Amygdala (tissue), 56 donors: ENCODE measurements at places on chromosomes 1 and 21.

- no peak for DNase-seq
Measured at GRCh38 chr1:109767637-109768334, 4.1 kb upstream of the EPS8L3 start.

DNA sequence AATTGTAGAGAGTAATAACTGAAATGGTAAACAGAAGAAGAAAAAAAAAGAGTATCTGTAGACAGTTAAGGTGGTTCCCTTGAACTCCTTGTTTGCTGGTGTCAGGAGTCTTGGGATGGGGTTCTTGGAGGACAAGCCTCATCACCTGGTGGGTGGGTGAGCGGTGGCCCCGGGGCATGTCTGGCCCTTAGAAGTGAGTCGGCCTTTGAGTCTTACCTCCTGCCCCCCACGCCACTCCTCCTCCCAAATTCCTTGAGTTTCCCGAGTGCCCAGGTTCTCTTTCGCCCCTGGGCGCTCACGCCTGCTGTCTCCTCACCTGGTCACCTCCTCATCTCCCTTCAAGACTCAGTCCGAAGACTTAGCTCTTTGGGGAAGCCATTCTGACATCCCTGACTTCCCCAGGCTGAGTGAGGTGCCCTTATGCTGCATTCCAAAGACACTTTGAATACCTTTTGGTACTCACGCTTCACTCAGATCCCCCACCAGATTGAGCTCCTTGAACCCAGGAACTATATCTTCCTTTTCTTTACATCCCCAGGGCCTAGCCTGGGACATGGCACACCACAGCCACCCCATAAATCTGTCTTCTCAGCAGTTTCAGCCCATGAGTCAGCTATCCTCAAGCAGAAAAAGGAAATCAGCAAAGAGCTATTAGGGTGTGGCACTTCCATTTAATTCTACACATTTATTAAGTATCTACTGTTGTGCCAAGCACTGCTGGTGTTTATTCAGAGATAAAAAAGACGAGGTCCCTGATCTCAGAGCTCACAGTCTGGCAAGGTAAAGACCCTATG, 13.5 kb upstream of the IKBKE start:
- DNase-seq: no peak

GRCh38 chr1:15969321-15969880, 6.5 kb downstream of the ZBTB17 start:
- DNase-seq: no peak

DNA sequence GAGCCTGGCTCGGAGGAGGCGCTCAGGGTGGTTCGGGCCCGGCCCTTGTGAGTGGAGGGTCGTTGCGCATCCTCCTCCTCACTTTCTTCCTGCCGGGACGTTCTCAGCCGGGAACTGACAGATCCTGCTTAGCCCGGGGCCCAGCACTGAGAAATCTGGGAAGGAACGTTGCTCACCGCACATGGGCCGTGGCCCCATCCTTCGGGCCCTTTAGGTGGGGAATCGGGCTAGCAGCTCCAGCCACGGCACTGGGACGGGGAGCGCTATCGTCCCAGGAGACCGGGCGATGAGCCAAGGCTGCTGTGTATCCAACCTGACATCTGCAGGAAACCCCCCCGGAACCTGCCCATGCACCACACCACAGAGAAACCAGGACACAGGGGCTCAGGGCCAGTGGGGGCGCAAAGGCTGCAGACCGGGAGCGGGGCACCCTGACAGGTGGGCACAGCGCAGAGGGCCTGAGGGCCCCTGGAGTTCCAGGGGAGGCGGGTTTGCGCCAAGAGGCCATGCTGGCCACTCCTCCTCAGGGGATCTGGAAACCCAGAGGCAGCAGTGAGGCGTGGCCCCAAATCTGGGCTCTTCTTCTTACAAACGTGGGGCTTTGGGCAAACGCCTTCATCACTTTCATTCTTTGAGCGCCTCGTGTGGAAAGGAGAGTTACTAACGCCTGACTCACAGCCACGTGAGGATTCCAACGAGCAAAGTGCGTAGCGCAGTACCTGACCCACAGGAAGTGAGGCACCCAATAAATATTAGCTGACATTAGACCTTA, at the start of gene SH2D5:
TSS of gene SH2D5 (minus strand) at position 116 of the 772 bp plus-strand sequence. CDS start 4,659 bp downstream, outside the sequence.
- peak; percentile 59 for DNase-seq

DNA sequence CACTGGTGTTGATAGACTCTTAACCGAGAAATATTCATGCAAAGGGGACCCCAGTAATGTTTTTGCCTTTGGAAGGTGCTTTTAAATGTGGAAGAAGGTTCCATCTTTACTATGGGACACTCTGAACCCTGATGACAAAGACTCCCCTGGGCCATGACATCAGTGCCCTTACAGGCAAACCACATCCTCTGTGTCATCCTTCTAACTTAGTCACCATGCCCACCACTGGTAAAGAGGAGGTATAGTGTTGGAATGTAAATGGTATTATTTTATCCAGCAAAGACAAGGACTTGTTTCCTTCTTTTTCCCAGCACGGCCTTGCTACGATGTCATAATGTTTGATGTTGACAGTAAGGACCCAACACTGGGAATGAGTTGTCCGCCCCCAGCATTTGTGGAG, 12.6 kb downstream of the METTL13 start:
- no peak for DNase-seq

- no peak for DNase-seq
Measured at GRCh38 chr1:41341365-41341683, 19.9 kb upstream of the FOXO6 start.

- DNase-seq: no peak
Measured at GRCh38 chr1:1561801-1562470, 12.7 kb downstream of the SSU72 start.

DNA sequence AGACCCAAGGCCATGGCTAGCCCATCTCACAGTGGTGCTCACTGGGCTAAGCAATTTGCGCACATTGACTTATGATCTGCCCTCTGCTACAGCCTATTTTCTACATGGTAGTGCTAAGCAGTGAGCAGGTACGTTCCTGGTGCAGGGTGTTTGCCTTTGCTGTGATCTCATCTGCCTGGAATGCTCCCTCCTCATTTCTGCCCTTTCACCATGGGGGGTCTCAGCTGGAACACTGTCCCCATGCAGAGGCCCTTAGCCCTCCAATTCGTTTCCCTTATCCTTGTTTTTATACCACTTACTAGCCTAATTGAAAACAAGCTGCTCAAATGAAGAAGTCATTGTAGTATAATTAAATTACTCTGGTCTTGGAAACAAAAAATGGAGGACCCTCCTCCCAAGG, 2.0 kb upstream of the B3GALT5 start:
- DNase-seq: no peak

- no peak for DNase-seq
Measured at GRCh38 chr1:20603504-20604464, 14.9 kb downstream of the CDA start.

GRCh38 chr1:119544165-119544762, 37.3 kb downstream of the HSD3B1 start:
- no peak for DNase-seq

- DNase-seq: no peak
Measured at GRCh38 chr1:183942933-183943693, 94.4 kb downstream of the COLGALT2 start.

DNA sequence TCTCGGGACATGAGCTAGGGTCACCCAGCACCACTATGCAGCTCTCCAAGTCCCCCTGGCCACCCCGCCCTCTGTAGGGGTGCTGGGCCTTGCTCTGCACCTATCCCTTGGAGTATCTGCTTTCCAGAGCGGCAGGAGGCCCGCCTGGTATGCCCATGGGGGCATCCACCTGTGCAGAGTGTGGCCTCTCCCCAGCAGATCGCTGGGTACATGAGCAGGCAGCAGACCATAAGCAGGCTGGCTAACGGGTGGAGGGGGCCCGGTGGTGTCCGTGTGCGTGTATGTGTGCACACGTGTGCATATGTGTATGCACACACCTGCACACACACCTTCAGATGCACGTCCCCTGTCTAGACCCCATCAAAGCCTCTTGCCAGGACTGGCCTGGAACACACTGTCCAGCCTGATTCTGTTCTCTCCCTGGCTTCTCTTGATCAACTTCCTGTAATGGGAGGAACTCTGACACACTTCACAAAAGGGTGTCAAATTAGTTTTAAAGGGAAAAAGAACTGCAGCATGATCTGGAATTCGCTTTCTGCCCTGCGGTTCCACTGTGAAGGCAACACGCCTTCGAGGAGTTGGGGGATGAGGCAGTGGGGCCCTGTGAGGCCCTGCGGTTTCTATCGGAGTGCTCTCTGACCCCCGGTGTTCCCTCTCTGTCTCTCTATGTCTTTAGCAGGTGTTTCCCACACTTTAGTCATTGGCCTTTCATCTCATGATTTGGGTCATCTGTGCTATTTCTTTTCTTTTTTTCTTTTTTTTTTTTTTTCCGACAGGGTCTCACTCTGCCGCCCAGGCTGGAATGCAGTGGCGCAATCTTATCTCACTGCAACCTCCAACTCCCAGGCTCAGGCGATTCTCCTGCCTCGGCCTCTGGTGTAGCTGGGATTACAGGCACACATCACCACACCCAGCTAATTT, 17.2 kb upstream of the NPHP4 start:
- no peak for DNase-seq

DNA sequence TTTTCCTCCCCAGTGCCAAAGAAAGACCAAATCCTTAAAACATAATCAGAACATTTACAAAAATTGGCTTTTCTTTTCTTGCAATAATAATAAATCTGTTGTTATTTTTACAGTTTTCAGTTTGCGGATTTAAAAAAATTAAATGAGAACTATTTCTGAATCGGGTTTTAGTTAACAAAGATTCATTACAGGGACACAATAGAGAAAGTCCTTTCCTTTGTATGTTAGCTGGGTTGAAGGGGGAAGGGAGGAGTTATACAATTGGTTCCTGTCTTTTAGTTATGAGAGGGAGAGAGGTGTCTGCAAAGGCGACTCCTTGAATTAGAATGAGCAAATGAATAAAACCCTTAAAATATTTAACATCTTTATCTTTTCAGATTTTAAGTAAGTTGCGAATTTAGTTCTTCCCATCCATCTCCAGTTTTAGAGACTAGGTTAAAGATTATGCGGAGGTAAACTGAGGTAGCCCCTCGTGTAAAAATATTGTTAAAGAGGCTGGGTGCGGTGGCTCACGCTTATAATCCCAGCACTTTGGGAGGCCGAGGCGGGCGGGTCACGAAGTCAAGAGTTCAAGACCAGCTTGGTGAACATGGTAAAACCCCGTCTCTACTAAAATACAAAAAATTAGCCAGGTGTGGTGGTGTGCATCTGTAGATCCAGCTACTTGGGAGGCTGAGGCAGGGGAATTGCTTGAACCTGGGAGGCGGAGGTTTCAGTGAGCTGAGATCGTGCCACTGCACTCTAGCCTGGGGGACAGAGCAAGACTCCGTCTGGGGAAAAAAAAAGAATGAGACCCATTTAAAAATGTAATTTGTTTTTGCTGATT, 3.9 kb downstream of the SPEN start:
- no peak for DNase-seq

- no peak for DNase-seq
Measured at GRCh38 chr1:37793773-37794371, at the start of gene MANEAL. MANEAL (plus strand) TSS chr1:37793847; CDS start chr1:37794183, 336 bp downstream.

DNA sequence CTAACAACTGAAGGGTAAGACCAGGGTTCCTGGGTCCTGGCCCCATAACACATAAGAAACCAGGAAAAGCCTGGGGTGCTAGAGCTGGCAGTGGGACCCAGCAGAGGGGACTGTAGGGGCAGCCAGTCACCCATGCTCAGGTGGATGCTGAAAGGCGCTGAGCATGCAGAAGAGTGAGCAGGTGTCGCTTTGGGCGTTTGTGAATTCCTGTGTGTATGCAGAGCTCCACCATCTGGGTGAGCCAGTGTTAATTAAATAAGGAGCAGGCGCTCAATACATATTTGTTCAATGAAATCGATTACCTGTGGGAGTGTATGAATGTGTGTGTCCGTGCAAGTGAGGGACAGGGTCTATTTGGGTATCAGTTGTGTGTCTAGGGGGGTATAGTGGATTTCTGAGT, 499 bp downstream of the C1QA start:
- DNase-seq: no peak

DNA sequence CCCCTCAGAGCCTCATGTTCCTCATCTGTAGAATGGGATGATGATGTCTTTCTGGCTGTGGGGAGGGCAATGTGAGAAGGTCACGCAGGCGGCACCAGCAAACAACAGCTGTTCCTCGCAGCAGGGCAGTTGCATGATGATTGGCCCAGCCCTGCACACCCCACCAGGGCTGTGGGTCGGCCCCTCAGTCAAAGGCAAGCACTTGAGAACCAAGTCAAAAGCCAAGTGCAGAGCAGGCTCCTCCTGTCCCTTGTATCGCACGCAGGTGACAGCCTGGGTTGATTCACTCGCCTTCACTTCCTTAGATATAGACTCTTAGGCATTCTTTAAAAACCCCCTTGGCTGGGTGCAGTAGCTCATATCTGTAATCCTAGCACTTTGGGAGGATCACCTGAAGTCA, 191.9 kb upstream of the C1orf174 start:
- DNase-seq: no peak
